Muscle of arm (tissue), 14 donors: ENCODE measurements at places on chromosomes 6 and 20.

GRCh38 chr6:118101220-118101619, 194.2 kb downstream of the SLC35F1 start:
- no peak for DNase-seq

GRCh38 chr6:7085911-7086310, 21.9 kb upstream of the RREB1 start:
- no peak for DNase-seq

DNA sequence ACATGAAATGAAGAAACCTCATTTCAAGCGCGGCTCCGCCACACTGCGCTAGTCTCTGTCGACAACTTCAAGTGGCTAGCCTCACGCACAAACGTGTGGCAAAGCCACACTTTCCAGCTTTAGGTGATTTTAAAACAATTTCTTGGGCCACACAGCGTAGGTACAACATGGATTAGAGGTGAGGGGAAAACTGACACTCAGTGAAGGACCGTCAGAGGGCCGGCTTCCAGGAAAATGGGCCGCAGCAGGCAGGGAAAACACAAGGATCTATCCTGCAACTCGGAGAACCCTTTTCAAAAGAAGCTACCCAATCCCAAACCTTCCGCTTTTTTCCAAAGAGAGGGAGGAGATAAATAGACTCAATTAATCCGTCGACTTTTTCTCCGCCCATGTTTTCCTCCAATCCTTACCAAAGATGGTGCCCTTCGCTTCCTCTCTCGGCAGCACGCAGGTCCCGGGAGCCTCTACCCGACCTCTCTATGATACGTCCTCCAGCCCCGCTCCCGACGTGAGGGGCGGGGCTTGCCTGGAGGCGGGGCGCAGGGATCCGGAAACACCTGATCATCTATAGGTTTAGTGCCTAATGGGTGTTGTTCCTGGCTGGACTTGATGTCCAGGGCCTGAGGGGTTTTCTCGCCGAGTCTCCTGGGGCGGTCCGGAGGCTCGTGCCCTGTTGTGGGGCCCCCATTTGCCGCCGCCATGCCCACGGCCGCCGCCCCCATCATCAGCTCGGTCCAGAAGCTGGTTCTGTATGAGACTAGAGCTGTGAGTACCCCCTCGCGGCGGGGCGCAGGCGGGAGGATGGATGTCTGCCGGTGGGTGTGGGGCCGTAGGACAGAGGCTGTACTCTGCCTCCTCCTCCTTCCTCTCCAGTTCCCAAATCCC, at the start of the genes AK9 and FIG4:
Gene AK9 (minus strand): TSS at position 466 of the 885 bp plus-strand sequence. CDS start 15,457 bp downstream, outside the sequence.
Gene FIG4 (plus strand): TSS at position 560 of the 885 bp plus-strand sequence. CDS start 140 bp downstream, at position 700.
- peak; percentile 93 for DNase-seq

GRCh38 chr6:159978291-159979135, 9.6 kb downstream of the IGF2R start:
- DNase-seq = no peak

GRCh38 chr20:24132246-24132645, 143.7 kb upstream of the GGTLC1 start:
- DNase-seq = no peak

DNA sequence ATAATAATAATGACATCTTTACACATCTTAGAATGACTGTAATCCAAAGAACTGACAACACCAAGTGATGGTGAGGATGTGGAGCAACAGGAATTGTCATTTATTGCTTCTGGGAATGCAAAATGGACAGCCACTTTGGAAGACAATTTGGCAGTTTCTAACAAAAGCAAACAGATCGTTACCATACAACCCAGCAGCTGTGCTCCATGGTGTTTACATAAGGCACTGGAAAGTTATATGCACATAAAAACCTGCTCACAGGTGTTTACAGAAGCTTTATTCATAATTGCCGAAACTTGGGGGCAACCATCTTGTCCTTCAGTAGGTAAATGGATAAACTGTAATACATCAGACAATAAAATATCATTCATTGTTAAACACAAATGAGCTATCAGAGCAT, 18.3 kb upstream of the ASF1A start:
- no peak for DNase-seq

- DNase-seq = peak; percentile 76
These were observed 113.2 kb downstream of the CEBPB start for GRCh38 chr20:50303573-50304500.

GRCh38 chr20:37475252-37475651, 45.8 kb upstream of the NNAT start:
- no peak for DNase-seq

DNA sequence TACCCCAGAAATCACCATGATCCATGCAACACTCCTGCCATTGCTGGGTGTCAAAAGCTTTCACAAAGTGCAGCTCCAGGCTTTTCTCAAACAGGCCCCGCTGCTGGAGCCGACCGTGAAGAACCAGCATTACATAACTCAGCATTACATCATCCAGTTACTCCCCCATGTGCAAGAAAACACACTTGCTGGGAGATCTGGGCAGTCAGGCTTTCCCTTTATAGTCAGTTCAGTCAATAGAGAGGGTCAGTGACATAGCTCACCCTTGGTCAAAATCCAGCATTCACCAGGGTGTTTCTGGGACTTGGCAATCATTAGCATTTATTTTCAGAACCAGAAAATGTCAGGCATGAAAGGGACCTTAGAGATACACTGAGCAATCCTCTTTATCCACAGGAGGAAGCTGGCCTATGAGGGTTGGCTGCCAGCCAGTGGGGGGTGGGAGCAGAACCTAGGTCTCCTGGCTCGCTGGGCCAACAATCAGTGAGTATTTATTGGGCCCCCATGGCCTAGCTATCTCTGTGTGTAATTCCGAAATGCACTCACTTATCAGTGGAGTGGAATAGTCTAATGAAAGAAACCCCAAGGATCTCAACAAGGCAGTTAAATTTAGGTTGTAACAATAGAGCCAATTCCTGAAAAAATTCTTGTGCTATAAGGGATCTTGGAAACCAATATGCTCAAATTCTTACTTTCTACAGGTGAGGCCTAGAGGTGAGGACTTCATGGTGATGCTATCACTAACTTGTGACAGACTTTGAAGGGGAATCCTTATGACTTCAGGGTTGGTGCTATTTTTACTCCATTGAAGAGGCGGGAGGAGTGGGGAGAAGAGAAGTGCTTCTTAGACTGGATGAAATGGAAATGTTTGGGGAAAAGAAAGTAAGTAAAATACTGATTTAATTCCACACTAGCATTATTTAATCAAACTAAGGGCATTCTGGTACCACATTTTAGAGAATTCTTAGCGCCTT, 54.6 kb downstream of the LYRM4 start:
- peak; percentile 73 for DNase-seq

DNA sequence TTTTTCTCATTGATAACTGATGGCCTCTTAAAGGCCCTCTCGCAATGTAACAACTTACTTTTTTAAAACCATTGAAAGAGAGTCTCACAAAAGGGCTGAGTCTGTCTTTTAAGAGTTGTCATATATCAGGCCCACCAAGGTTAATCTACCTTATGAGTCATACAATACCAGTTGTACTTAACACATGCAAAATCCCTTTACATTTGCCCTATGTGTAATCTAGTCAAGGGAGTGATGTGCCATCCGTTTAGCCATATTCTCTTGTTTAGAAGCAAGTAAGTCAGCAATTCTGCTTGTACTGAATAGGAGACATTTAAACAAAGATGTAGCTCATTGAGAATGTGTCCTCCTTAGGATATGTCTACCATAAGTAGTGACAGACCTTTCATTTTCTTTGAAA, 143.7 kb downstream of the TENT5A start:
- no peak for DNase-seq

DNA sequence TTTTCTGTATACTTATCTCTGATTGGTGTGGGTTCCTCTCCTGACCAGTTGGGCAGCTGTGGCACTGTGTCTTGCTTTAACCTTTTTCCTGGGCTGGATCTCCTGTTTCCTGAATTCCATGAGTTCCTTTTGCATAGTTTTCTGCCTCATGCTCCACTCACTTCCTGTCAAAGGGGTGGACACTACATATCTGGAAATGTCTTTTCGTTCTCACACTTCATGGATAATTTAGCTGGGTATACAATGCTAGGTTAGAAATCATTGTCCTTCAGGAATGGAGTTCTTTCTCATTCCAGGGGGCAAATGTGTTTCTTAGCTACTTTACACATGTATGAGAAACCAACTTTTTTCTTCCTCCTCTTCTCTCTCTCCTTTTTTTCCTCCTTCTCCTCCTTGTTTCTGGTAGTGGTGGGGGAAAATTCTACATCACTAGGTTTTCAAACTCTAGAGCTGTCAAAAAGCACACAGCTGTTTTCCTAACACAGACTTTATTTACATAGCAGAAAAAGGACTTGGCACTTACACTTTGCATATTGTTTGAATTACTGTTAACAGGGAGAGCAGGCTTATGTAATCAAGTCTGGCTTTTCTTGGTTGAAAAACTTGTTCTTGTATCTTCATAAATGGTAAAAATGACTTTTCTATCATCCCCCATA, 9.0 kb upstream of the DDX27 start:
- no peak for DNase-seq

- DNase-seq = no peak
These were observed 3.0 kb downstream of the ZC2HC1B start for GRCh38 chr6:143867236-143867635.

DNA sequence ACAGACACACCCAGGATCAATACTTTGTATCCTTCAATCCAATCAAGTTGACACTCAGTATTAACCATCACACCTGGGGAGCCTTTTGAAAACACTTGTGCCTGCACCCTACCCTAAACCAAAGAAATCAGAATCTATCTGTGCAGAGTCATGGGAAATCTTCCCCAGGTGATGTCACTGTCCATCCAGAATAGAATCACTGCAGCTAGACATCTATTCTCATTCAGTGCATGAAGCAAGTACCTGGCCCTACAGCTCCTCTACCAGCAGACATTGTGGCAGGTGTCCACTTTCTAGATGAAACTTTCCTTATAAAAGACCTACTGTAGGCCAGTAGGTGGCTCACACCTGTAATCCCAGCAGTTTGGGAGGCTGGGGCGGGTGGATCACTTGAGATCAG, 262.4 kb upstream of the MARCKS start:
- DNase-seq = no peak

- no peak for DNase-seq
These were observed 38.4 kb downstream of the KIF25 start for GRCh38 chr6:168035661-168036545.
